ENCODE measurements at places on chromosomes 2 and 18.

DNA sequence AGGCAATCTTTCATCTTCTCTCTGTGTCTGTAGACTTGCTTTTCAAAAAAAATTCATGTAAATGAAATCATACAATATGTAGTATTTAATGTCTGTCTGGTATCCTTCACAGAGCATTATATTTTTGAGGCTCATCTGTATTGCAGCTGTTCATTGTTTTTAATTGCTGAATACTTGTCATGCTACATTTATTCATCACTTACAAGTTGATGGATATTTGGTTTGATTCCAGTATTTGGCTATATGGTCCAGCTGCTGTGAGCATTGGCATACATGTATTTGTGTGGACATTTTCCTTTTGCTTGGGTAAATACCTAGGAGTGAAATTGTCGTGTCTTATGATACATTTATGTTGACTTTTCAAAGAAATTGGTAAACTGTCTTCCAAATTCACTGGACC lies 441.4 kb downstream of the DCDC2C start:
- no peak for DNase-seq

DNA sequence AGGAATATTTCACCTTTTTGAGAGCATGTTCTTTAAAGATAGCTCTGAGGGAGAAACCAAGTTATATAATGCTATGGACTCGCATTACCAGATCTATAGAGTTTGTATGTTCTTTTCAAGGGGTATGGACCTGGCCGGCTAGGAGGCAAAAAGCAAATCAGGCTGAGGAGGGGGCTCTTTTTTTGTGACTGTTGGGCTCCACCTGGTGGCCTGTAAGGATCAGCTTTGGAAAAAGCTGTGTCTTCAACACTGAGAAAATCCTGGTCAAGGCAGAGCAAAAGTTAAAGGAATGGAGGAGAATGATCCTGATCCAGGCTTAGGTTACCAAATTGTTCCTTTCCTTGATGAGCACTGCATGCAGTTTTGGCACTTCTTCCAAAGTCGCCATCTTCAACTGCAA lies 180.5 kb downstream of the DIS3L2 start:
- DNase-seq, result peak; percentile 15

DNA sequence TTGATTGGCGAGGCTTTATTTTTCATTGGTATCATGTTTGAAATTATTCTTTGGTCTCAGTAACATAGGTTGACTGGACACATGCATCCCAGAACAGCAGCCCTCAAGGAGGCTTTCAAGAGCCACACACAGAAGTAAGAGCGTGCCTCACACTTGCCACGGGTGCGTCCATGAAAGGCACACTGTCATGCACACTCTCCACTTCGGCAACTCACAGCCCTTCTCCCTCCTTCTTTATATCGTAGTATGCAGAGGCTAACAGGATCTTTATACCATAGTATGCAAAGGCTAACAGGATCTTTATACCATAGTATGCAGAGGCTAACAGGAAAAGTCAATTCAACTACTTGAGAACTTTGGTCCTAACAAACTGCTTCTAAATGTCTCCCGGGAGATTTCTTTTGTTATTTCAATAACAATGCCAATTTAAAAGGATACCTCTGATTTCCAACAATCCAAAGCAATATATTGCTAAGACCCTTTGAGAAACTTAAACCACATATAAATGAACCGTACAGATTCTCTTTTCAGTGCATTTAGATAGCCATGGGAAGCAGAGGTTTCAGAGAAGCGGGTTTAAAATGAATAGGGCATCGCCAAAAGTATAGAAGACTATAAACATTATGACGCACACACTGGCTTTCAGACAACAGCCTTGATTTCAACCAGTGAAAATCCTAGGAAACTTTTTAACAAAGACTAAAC lies 26.5 kb upstream of the ZNF516 start:
- DNase-seq, result no peak

DNA sequence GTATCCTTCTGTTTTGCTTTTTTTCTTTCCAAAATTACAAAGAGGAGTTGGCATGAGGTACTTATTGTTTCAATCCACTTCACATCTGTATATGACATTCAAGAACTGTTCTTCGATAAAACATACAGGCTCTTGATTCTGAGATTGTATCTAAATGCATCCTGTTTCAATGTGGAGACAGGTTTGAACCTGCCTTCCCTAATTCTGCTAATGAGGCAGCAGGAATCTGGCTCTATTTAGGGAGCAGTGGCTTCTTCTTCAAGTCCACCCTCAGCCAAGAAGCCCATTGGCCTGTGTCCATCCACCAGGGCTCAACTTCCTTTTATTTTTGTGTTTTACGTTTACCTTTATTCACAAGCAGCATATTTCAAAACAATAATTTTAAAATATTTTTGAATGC lies 84.8 kb upstream of the PIK3C3 start:
- no peak for DNase-seq

DNA sequence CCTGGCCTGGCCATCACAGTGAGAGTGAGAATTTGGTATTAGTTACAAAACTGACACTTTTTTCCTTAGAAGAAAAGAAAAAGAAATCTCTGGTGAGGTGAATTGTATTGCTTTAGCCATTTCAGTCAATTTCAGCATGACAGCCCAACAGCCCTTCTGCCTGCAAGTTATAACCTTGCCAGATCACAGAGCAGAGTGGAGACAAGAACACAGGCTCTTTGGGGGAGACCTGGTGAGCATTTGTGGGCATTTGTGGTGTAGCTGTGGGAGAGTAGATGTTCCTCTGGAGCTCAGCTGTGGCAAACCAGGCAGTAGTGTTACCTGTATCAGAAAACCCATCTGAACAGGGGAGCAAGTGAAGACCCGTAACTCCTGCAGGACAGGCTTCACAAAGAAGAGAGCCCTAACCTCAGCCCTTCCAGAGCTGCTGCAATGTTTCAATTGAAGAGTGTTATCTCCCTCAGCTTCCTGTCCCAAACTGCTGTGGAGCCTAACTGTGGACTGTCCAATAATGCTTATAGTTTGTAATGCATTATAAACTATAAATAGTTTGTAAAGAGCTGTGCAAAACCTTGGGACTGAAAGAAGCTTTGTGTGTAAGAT lies 22.8 kb upstream of the DLX1 start:
- no peak for DNase-seq

GRCh38 chr2:46569061-46569560 lies 89.7 kb downstream of the TMEM247 start:
- DNase-seq, result no peak

DNA sequence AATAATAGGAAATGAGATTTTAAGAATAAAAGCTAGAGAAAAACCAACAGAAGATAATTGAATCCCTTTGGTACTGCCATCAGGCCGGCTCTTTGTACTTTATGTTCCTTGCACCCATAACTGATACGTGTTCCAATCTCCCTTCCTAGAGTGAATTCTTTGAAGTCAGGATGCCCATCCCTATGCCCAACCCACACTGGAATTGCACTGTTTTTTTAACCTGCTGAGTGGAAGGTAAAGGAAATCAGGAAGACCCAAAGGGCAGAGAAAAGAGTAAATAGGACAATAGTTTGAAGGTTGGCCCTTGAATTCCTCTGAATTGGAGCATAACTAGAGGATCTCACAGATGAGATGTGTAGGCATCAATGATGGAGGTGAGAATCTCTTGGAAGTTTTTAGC lies 4.4 kb upstream of the ATG16L1 start:
- no peak for DNase-seq

- no peak for DNase-seq
These were observed 470.7 kb upstream of the ZEB2 start for GRCh38 chr2:144990661-144991060.

DNA sequence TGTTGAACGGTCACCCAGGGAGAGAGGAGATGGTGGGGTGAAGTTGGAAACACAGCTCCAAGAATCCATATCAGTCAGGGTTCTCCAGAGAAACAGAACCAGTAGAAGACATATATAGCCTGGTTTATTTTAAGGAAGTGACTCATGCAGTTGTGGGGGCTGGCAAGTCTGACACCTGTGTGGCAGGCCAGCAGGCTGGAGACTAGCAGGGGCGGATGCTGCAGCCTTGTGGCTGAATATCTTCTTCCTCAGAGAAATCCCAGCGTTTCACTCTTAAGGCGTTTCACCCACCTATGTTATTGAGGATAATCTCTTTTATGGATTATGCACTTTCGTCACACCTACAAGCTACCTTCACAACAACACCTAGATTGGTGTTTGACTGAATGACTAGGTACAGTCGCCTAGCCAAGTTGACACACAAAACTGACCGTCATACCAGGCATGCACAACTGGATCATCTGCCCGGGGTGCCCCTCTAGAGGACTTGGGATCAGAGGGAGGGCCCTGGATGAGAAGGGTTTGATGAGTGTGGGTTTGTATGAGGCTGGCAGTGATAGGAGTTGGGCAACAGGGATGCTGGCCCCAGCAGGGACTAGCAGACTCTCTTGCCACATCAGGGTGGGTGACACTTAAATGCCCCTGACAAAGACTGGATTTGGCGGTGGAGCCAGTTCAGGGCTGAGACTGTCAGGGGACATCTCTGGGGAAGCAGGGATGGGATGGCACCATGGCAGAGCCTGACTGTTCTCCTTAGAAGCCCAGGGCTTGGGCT lies 23.4 kb downstream of the MROH2A start:
- DNase-seq, result no peak

DNA sequence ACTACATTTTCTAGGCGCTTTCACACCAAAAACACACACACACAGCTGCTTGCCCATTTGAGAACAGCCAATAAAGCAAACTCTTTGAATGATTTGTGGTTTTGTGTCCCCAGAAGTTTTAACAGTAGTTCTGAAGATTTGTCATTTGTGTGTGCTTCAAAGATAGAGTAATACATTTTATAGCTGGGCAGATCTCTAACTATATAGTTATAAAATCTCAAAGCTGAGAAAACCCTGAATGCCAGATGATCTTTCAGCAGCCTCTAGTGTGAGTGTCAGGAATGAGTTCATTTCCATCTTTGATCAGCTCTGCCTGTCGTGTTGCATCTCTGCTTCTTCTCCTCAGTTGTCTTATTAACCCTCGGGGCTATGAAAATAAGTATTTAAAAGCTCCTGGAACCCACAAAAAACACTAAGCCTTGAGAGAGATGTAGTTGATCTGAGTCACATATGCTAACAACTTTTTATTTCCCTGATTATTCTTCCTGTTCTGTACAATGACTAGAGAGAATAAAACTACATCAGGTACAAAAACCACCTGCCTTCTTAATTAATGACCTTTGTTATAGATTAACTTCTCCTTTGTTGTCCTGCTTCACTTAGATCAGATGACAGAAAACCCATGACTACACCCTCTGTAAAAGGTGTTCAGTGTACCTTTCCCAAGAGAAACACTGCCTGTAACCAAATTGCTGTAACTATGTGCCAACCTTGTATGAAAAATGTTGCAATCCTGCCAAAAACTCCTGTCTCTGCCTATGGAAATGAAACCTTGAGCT lies 30.0 kb upstream of the SLC3A1 start:
- DNase-seq, result no peak

- DNase-seq, result no peak
These were observed 261.1 kb upstream of the RASGRP3 start for GRCh38 chr2:33215299-33215698.

DNA sequence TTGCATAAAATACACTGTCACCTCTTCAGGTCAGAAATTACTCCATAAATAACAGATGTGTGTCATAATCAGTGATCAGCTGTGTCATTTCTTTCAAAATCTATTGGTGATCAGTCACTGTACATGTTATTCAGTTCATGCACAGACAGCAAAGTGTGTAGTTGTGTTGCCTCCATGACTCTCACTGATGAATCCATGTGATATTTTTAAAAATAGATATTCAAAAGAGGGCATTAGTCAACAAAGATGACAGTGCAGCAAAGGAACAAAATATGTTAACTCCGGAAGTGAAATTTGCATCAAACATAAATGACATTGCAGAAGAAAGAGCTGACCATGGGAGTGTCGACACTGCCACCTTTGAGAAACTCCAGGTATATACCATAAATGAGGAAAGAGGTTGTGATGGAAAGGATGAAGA lies 17.1 kb upstream of the MCM6 start:
- no peak for DNase-seq

- no peak for DNase-seq
These were observed 780.8 kb upstream of the GCFC2 start for GRCh38 chr2:76491503-76491902.

DNA sequence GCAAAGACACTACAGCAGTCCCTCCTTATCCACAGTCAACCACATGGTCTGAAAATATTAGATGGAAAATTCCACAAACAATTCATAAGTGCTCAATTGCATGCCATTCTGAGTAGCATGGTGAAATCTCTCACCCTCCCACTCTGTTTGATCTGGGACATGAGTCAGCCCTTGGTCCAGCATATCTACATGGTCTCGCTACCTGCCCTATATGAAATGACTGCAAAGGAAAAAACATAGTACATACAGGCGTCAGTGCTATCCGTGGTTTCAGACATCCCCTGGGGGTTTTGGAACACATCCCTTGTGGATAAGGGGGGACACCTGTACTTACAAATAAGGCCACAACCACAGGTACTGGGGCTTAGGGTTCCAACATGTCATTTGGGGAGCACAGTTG lies 73.7 kb downstream of the CABLES1 start:
- DNase-seq, result no peak

- no peak for DNase-seq
These were observed 112.5 kb upstream of the ARHGAP28 start for GRCh38 chr18:6616981-6617380.

- DNase-seq, result no peak
These were observed 198.1 kb upstream of the SH3BP4 start for GRCh38 chr2:234753701-234754100.

GRCh38 chr2:7722212-7722910 lies 805.1 kb downstream of the RNF144A start:
- DNase-seq, result no peak

DNA sequence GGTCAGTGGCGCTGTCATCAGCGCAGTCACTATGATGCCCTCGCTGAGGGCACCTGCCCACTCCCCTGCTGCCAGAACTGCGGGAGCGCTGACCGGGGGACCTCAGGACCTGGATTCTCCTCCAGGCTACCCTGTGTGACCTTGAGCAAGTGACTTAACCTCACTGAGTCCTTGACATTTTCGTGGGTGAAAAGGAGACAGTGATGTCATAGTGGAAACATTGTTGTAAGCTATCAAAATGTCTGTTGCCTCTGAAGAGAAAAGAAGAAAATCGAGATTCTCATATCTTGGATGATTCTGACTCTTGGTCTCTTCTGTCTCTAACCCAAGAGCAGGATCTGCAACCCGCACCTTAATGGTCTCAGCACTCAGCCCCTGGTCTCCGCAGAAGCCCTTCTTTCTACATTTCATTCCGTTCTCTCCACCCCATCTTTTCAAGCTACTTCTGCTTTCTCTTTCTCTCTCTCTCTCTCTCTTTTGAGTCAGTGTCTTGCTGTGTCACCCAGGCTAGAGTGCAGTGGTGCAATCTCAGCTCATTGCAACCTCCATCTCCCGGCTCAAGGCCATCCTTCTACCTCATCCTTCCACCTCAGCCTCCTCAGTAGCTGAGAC lies 978 bp upstream of the TUBA4A start:
- DNase-seq, result peak; percentile 59

- DNase-seq, result no peak
These were observed 882.6 kb downstream of the CPS1 start for GRCh38 chr2:211439011-211439410.
